ENCODE measurements at places on chromosomes 2 and 18. TPM values are rescaled to one million over a fixed set of nuclear protein-coding genes. Genes with fewer than 3 reads are reported as not detected.

GRCh38 chr2:134021830-134022524, 231.9 kb upstream of the MGAT5 start:
- no peak for DNase-seq

DNA sequence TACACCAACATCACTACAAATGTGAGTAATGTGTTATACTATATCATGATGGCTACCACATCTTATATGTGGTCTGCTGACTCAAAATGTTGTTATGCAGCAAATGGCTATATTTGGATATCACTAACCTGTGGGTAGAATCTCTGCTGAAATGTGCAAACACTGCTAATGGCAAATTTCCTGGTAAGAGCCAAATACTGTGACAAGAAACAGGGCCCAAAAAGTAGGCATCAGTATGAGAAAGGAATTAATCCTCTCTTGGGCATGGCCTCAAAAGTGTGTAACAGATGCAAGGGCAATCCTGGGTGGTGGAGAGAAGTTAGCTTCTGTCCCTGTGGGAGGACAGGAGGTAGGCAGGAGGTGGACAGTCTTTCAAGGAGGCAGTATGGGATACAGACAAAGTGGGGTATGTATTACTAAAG, 13.3 kb downstream of the ATF2 start:
- DNase-seq, result no peak

DNA sequence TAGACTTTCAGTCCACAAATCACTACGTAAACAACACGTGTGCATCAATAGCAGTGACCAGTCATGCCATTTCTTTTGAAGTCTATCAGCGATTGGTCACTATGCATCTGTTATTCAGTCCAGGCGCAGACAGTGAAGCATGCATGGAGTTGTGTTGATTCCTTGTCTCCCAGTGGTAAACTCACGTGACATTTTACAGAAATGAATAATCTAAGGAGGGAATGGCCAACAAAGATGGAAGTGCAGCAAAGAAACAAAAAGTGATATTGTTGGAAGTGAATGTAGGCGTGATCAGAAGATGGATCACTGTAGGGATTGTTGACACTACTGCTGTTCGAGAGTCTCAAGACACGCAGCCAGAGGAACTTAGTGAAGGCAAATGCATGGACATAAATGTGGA, 317.8 kb upstream of the MGAT5 start:
- no peak for DNase-seq

DNA sequence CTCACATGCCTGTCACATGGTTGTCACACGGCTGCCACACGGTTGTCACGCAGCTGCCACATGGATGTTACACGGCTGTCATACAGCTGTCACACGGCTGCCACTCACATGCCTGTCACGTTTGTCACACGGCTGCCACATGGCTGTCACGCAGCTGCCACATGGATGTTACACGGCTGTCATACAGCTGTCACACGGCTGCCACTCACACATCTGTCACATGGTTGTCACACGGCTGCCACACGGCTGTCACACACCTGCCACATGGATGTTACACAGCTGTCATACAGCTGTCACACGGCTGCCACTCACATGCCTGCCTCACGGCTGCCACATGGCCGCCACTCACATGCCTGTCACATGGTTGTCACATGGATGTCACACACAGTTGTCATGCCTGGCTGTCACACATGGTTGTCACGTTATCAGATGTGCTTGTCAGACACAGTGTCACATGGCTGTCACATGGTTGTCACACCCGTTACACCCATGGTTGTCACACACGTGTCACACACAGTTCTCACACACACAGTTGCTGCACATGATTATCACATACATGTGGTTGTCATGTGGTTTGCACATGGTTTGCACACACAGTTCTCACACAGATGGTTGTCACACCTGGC, 19.4 kb downstream of the KCNG2 start:
- DNase-seq, result no peak

DNA sequence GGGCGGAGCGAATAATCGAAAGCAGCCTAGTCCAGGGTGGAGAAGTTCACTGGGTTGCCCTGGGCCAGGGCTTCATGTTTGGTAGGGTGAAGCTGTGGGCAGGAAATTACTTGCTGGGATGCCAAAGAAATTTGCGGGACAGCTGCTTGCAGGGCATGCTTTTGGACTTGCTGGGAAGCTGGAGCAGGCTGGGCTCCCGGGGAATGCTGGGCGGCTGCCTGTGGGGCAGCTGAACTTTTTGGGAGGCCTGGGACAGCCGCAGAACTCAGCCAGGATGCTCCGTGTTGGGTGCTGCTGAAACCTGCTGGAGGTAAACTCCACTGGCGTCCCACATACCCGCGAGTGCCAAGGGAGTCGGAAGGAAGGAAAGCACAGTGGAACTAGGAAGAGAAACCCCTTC, 31.9 kb downstream of the ASB1 start:
- no peak for DNase-seq

DNA sequence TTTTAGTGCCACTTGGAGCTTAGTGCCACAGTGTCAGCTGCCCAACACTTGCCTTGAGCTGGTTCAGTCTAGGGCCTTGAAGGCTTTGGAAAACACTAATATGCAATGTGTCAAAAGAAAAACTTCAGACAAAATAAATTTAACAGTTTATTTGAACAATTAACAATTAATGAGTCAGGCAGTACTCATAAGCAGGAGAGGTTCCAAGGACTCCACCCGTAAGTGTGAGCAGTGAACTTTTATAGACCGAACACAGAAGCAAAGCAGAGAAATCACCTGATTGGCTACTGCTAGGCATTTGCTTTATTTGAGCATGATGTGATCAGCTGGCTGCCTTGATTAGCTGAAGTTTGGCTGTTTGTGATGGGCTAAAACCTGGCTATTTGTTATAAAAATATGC, 49.5 kb upstream of the TBC1D8 start:
- no peak for DNase-seq

GRCh38 chr2:198659096-198659870, 798.5 kb downstream of the SATB2 start:
- DNase-seq, result no peak

GRCh38 chr18:45519411-45520280, 95.6 kb upstream of the SLC14A2 start:
- no peak for DNase-seq

- DNase-seq, result no peak
These were observed 563.1 kb upstream of the LINC00305 start for GRCh38 chr18:64712035-64712434.

DNA sequence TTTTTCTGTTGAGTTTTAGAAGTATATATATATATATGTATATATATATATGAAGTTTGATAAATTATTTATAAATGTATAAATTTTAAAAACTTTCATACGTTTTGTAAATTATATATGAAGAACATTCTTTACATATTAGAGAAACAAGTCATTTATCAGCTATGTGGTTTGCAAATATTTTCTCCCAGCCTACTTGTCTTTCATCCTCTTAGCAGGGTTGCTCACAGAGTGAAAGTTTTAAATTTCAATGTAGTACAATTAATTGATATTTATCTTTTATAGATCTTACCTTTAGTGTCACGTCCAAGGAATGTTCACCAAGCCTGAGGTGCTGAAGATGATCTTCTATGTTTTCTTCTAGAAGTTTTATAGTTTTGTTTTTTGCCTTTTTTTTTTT, 78.3 kb upstream of the HS6ST1 start:
- DNase-seq, result no peak

- DNase-seq, result no peak
These were observed 64.2 kb upstream of the CDCA7 start for GRCh38 chr2:173290518-173290917.

- DNase-seq, result no peak
These were observed 459 bp upstream of the EFR3B start for GRCh38 chr2:25041307-25041927.

DNA sequence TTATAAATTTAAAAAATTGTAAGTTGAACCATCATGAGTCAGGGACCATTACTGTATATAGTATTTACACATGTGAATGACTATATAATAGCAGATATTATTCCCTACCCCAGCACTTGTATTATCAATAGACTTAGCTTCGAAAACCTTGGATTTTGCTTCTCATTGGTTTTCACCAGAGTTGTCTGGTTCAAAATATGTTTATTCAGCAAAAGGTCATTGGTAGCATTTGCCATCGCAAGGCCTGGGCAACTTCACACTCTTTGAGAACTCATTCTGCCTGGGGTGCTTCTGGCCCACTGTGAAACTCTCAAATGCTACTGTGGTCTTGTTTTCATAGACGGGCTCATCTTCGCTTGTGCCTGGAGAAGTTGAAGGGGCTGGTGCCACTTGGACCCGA, 20.1 kb downstream of the MXD1 start:
- DNase-seq, result no peak

GRCh38 chr2:31978436-31978835, 32.4 kb downstream of the MEMO1 start:
- DNase-seq, result no peak

- DNase-seq, result no peak
These were observed 207.3 kb upstream of the APCDD1 start for GRCh38 chr18:10247021-10247741.

GRCh38 chr2:74945788-74946331, 12.6 kb upstream of the POLE4 start:
- DNase-seq, result no peak

GRCh38 chr18:32966141-32966540, 193.3 kb upstream of the KLHL14 start:
- DNase-seq, result no peak

DNA sequence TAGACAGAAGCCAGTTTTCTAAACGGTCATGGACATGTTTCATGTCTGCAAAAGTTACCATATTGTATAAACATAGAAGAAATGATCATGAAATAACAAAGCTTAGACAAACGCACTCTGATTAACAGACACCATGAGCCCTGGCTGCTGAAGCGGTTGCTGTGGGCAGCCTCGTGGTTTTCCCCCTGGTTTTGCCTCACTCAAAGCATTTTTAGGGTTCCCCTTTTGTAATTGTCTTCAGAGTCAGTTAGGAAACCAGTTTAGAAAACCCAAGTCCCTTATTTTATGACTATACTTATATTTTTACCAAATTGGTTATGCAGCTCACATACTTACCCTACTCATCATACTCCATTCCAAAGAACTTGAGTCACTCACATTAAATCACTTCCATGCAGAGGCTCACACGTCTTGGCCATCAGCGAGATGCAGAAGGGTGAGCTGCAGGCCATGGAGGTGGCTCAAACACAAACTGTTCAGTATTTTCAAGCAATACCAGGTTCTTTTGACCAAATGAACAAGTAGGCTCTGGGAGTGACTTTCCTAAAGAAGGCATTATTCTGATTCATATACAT, 105.6 kb upstream of the SALL3 start:
- DNase-seq, result no peak

- no peak for DNase-seq
These were observed 171.8 kb downstream of the ICOS start for GRCh38 chr2:204108330-204108751.

GRCh38 chr2:105760191-105760590, 15.5 kb downstream of the NCK2 start:
- no peak for DNase-seq

GRCh38 chr2:219517954-219518778, 3.9 kb downstream of the ASIC4 start:
- no peak for DNase-seq

GRCh38 chr2:162063899-162064298, 10.1 kb downstream of the DPP4 start:
- no peak for DNase-seq

- no peak for DNase-seq
These were observed 499.3 kb downstream of the PID1 start for GRCh38 chr2:228771774-228772173.

- DNase-seq, result no peak
These were observed 60.3 kb downstream of the EHBP1 start for GRCh38 chr2:62765619-62766376.

- DNase-seq, result no peak
These were observed 26.5 kb downstream of the NFATC1 start for GRCh38 chr18:79422022-79422782.

GRCh38 chr2:143355870-143356269, 226.7 kb downstream of the ARHGAP15 start:
- DNase-seq, result no peak

DNA sequence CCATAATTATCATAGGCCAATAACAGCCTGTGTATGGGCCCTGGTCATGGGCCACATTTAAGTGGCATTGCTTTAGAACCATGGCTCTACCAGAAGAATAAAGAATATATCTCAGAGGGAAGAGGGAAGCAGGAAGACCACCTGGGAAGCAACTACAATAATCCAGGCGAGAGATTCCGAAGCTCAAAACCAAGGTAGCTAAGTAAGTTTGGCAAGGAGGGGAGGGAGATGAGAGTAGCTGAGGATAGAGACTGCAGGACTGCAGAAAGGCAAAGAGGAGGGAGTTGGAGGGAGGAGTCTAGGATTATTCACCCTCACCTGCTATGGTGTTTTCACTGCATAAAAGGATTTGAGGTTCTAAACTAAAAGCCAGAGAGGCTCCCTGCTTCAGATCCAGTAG, 293.5 kb downstream of the SETBP1 start:
- no peak for DNase-seq

- no peak for DNase-seq
These were observed 65.2 kb downstream of the LTBP1 start for GRCh38 chr2:33011941-33012340.

DNA sequence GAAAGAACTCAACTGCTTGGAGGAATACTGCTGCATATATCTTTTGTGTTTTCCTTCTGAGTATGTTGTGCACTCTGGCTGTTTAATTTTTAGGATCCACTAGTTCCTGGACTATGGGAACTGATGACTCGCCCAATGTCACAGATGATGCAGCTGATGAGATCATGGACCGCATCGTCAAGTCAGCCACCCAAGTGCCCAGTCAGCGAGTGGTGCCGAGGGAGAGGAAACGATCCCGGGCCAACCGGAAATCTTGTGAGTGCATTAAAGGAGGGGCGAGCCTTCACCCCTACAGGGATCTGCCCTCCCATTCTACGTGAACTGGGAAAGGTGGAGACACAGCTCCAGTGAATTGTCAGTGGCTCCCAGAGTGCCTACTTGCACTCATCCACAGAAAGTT, 59.6 kb downstream of the TPGS2 start:
- DNase-seq, result no peak

GRCh38 chr18:59996370-59996966, 96.7 kb downstream of the PMAIP1 start:
- DNase-seq, result no peak

- DNase-seq, result no peak
These were observed 90.8 kb upstream of the KCTD1 start for GRCh38 chr18:26639149-26639548.

GRCh38 chr18:10804126-10804525, 278.3 kb downstream of the NAPG start:
- no peak for DNase-seq

GRCh38 chr2:234025466-234025865, 25.0 kb upstream of the SPP2 start:
- no peak for DNase-seq

- no peak for DNase-seq
These were observed 42.7 kb upstream of the ATP9B start for GRCh38 chr18:79026491-79026890.

GRCh38 chr2:73859721-73860586, 31.2 kb downstream of the STAMBP start:
- no peak for DNase-seq

GAL3ST2 gene
- total RNA-seq, result not detected

ACTR1B gene
- total RNA-seq, result 125 TPM

L3MBTL4 gene
- not detected for total RNA-seq

GPR75 gene
- total RNA-seq, result 0.21 TPM

IGFBP2 gene
- 1,691 TPM for total RNA-seq

CHRNA1 gene
- not detected for total RNA-seq

PCARE gene
- not detected for total RNA-seq

MC2R gene
- total RNA-seq, result not detected

HOXD3 gene
- 8.6 TPM for total RNA-seq

TCF23 gene
- total RNA-seq, result not detected

GRHL1 gene
- 0.43 TPM for total RNA-seq

VAMP5 gene
- total RNA-seq, result 114 TPM

IL1RL1 gene
- 3.4 TPM for total RNA-seq

REG3G gene
- total RNA-seq, result not detected

PDCD1 gene
- not detected for total RNA-seq

SNRNP200 gene
- 57.4 TPM for total RNA-seq

NEURL3 gene
- total RNA-seq, result not detected

Measured in ascending aorta (tissue), 2 donors.